ENCODE measurements at places on chromosomes 6 and 20. TPM values are rescaled to one million over a fixed set of nuclear protein-coding genes. Genes with fewer than 3 reads are reported as not detected.

Gene C6orf136
- 8.4 TPM for total RNA-seq

Gene SLC22A7
- total RNA-seq, result 0.36 TPM

DNA sequence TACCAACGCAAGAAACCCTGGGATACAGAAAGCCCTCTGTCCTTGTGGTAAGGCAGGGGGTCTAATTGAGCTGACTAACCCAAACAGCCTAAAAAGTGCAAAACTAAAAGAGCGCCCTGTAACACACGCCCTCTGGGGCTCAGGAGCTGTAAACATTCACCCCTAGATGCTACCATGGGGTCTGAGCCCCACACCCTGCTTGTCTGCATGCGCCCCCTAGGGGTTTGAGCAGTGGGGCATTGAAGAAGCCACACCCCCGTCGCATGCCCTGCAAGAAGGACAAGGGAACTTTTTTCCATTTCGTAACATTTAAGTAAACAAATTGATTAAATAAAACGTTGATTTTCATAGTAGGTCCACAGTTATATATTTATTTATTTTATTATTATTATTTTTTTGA is 616.9 kb upstream of the MAN1A1 start:
- DNase-seq, result no peak

- no peak for DNase-seq
Observed at GRCh38 chr6:103720393-103720792, 1139.3 kb downstream of the HACE1 start.

Gene RAMACL
- total RNA-seq, result 3.5 TPM

- DNase-seq, result no peak
Observed at GRCh38 chr20:914727-915498, 1.2 kb downstream of the ANGPT4 start.

GRCh38 chr6:98959631-98960030 is 11.9 kb upstream of the FBXL4 start:
- DNase-seq, result no peak

GRCh38 chr6:55675941-55676340 is 96.9 kb upstream of the HMGCLL1 start:
- DNase-seq, result no peak

GRCh38 chr6:121438869-121439268 is 3.4 kb downstream of the GJA1 start:
- no peak for DNase-seq

GRCh38 chr6:108736832-108737231 is 111.4 kb upstream of the ARMC2 start:
- DNase-seq, result no peak

Gene HSF2
- total RNA-seq, result 48.4 TPM

DNA sequence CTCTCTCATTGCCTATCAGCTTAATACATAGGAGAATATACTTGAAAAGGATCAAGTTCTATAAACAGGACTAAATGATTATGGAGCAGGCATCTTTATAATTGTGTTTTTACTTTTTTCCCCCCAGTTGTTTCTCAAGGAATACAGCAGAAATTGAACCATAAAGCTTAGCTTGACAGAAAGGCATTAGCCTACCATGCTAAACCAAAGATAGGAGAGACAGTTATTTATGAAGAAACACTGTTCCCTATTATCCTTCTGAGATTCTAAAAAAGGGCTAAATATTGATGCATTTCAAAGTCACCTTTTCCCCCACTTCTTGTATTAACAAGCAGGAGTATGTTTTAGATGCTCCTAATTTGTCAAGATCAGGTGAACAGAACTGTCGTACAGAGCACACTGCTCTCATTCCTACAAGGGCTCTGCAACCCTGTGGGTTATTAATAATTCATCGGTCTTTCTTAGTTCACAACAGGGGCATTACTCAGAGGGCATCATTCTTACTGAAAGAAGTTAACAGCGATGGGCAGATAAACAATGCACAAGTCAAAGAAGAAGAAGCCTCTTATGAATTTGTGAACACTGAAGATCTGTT is 38.7 kb downstream of the PRKN start:
- DNase-seq, result no peak

Gene MUCL3
- total RNA-seq, result not detected

GRCh38 chr6:106147476-106147875 is 61.3 kb downstream of the PRDM1 start:
- no peak for DNase-seq

Gene FOXS1
- 1.8 TPM for total RNA-seq

- DNase-seq, result no peak
Observed at GRCh38 chr6:112037783-112038216, 16.1 kb upstream of the CCN6 start.

DNA sequence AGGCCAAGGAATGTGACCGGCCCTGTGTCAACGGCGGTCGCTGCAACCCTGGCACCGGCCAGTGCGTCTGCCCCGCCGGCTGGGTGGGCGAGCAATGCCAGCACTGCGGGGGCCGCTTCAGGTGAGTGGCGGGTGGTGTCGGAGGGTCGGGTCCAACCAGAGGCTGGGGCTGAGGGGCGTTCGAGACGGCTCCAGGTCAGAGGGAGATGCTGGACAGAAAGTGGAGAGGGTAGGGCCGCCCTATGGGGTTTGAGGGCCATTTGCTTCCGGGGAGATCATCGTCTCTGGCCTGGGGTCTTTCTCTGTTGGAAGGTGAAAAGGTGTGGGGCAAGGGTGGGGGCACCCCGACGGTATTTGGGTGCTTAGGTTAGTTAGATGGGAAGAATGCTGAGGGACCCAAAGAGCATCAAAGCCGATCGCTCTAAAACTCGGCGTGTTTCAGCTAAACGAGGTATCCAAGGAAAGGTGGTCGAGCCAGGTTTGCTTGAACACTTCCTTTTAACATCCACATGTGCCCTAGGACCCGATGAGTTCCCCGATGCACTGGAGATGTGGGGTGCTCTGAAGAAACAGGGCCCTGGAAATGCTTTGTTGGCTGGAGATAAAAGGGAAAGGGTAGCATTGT is 691 bp downstream of the ATRN start:
- DNase-seq, result peak; percentile 35

DNA sequence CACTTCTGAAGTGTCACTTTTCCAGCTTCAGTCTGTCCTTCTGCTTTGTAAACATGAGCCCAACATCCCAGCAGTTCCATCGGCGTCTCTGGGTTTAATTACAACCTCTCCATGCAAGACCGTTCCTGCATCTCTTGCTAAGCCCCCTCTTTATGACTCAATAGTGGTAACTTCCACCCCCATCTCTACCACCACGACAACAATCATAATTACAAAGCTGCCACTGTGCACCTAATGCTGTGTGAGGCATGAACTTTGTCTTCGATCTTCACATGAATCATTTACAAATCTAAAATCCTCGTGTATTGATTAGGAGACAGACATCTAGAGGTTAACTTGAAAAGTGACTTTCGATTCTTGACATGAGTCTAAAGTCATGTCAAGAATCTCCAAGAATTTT is 4.9 kb upstream of the CCR6 start:
- no peak for DNase-seq

- DNase-seq, result no peak
Observed at GRCh38 chr6:2179241-2179640, 66.2 kb downstream of the GMDS start.

- DNase-seq, result no peak
Observed at GRCh38 chr6:147173675-147174308, 30.4 kb upstream of the STXBP5 start.

- no peak for DNase-seq
Observed at GRCh38 chr20:33399924-33400323, 1.4 kb downstream of the CDK5RAP1 start.

GRCh38 chr6:20211941-20212391 is 303 bp downstream of the MBOAT1 start:
- DNase-seq, result no peak

Gene SLCO4A1
- 2.1 TPM for total RNA-seq
